ENCODE measurements at places on chromosomes 2 and 18.

- DNase-seq, result no peak
Measured at GRCh38 chr2:54722641-54723040, 821 bp upstream of the EML6 start.

GRCh38 chr2:176830362-176830761, 382.2 kb upstream of the HNRNPA3 start:
- DNase-seq, result no peak

- DNase-seq, result no peak
Measured at GRCh38 chr2:233353101-233353768, 1.1 kb upstream of the DGKD start.

DNA sequence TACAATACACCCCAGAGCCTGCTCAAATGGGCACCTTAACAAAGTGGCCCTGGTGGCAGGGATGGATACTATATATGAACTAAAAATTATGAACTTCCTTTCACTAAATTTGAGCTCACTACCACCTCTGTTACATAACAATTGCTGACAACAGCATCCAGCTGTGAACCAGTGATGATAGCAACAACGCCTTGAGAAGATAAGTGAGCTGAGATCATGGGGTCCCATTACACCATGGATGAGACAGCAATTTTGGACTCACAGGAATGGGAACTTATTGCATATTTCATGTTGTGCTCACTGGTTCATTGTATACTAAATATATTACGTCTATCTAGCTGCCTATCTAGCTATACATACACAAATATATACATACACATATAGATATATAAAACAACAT, 16.9 kb upstream of the ALMS1 start:
- DNase-seq, result no peak

DNA sequence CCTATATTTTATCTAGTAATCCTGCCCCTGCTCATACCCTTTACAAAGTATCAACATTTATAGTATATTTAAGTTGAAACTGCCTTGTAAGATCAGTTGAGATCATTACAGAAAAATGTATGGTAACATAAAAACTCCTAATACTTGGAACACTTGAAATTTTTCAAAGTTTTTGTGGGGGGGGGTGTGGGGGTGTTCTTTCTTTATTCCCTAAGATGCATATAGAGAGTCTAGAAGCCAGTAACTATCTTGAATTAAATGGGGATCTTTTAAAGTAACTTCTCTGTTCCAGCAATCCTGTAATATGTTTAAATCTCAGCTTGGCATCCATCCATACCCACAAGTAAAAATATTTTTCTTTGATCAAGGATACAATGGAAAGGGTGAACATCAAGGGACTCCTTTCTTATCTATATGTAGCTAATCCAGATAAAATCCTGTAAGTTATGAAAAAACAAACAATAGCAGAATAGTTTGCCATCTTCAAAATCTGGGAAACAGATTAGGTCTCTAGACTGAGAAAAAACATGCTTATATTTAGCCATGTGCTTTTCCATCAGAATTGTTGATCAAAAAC, 455.3 kb downstream of the MEIS1 start:
- no peak for DNase-seq

DNA sequence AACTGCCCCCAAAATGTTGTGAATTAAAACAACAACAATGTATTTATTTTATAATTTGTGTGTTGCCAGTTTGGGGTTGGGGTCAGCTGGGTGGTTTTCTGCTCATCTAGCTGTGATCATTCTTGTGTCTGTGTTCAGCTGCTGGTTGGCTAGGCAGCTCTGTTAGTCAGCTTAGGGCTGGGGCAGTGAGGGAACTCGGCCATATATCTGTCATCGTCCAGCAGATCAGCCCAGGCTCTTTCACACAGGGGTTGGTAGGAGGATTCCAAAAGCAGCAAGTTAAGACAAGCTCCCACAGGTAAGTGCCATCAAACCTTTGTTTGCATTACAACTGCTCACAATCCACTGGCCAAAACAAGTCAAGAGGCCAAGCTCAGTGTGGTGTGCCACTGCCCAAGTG, 121.5 kb downstream of the LPIN1 start:
- no peak for DNase-seq

GRCh38 chr2:53422979-53423378, 344.6 kb upstream of the CHAC2 start:
- no peak for DNase-seq

Data from suprapubic skin (tissue), 4 donors.